Myometrial cell (primary cell): ENCODE measurements at places on chromosomes 3 and 15. TPM values are rescaled to one million over a fixed set of nuclear protein-coding genes. Genes with fewer than 3 reads are reported as not detected.

SLC35G2 gene
- total RNA-seq: 16.4 and 18.4 TPM in 2 replicates

BSN gene
- under 0.01 TPM in 1 of 2 replicates, not detected in the other for total RNA-seq

KBTBD12 gene
- total RNA-seq: not detected in 2 replicates

COL6A5 gene
- not detected in 2 replicates for total RNA-seq

ZNF774 gene
- total RNA-seq: 0.18 and 0.29 TPM in 2 replicates

ACKR4 gene
- total RNA-seq: 0.35 and 0.58 TPM in 2 replicates

PLOD2 gene
- 130 and 185 TPM in 2 replicates for total RNA-seq

ADCY5 gene
- 0.53 TPM in 1 of 2 replicates, not detected in the other for total RNA-seq

CCDC39 gene
- total RNA-seq: not detected in 2 replicates

POMGNT2 gene
- total RNA-seq: 16.1 and 17.2 TPM in 2 replicates

OR5H14 gene
- not detected in 2 replicates for total RNA-seq

SH3BP5 gene
- 16.1 and 16.3 TPM in 2 replicates for total RNA-seq

ACTRT3 gene
- total RNA-seq: 1.7 and 3.4 TPM in 2 replicates

FAM162A gene
- total RNA-seq: 11.0 and 16.1 TPM in 2 replicates

GPR149 gene
- not detected in 2 replicates for total RNA-seq

EPHA6 gene
- total RNA-seq: not detected in 2 replicates

TGM5 gene
- total RNA-seq: not detected in 2 replicates

PAK6 gene
- total RNA-seq: not detected in 2 replicates

SCAANT1 gene
- total RNA-seq: not detected in 2 replicates

FAM107A gene
- under 0.01 TPM in 1 of 2 replicates, not detected in the other for total RNA-seq

NMB gene
- 6.9 and 14.9 TPM in 2 replicates for total RNA-seq

APOD gene
- 5.5 and 9.2 TPM in 2 replicates for total RNA-seq

CTDSPL2 gene
- 28.0 and 33.5 TPM in 2 replicates for total RNA-seq

NUSAP1 gene
- total RNA-seq: 60.8 and 86.1 TPM in 2 replicates

CGNL1 gene
- total RNA-seq: not detected in 2 replicates

ROPN1 gene
- 0.18 TPM in 1 of 2 replicates, not detected in the other for total RNA-seq

MORC1 gene
- not detected in 2 replicates for total RNA-seq

ADAMTSL3 gene
- not detected in 2 replicates for total RNA-seq

SYNM gene
- 0.29 and 1.1 TPM in 2 replicates for total RNA-seq

RYR3 gene
- total RNA-seq: not detected in 2 replicates

SLC25A20 gene
- 24.8 and 28.2 TPM in 2 replicates for total RNA-seq

FHIT gene
- total RNA-seq: not detected in 2 replicates

CPA3 gene
- total RNA-seq: 0.29 TPM in 1 of 2 replicates, not detected in the other
